Urothelium cell line (cell line): ENCODE measurements at places on chromosomes 12 and 14.

GRCh38 chr12:49000346-49000745, 1.2 kb upstream of the DDN start:
- no peak for DNase-seq

DNA sequence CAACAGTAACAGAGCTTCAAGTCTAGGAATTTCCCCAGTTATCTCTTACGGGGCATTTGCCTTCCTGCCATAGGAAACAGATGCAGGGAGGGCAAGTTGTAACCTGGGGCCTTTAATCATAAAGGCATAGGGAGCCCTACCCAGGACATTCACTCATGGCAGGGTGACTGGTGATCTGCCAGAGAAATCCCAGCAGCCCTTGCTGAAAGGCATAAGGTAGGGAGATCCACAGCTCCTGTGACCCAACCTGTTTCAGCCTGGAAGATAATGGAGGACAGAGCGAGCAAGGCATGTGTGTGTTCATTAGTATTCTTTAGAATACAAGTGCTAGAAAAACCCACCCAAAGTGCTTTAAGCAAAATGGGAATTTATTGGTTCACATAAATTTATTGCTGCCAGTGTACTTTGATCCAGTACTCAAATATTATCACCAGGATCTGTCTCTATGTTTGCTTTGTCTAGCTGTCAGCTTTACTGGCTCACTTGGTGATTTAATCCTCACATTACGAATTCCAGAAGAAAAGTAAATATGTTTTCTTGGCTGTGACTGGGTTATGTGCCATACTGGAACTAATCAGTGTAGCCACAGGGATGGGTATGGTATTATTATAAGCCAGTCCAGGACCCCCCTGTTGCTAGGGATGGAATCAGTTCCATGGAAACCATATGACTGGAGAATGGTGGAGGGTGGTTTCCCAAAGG, 21.1 kb upstream of the AKAP6 start:
- DNase-seq: no peak

DNA sequence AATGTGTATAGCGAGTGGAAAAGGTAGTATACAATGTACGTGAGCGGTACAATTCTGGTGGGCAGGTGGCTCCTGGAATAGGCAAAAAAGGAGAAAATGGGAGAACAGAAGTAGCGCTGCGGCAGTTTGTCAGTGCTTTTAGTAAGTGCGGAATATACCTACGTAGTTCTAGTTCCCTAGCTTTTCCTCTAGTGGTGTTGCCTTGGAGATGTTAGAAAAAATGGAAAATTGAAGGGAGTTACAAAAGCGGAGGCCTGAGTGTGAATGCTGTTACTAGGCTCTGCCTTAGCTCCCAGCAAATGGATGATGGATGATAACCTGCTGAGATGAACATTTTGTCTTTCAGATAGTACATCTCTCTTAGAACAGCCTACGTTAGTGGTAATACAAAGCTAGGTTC, 1.1 kb downstream of the TTC8 start:
- no peak for DNase-seq

- DNase-seq: no peak
These were observed 22.9 kb downstream of the KIF21A start for GRCh38 chr12:39420043-39420442.

GRCh38 chr12:46271863-46272262, 3.0 kb upstream of the SLC38A1 start:
- DNase-seq: no peak

GRCh38 chr14:56002876-56003625, 115.2 kb upstream of the PELI2 start:
- no peak for DNase-seq

- no peak for DNase-seq
These were observed 1395.1 kb downstream of the LRFN5 start for GRCh38 chr14:43001731-43002130.

GRCh38 chr14:58283730-58284129, 14.6 kb upstream of the ARID4A start:
- DNase-seq: no peak

- DNase-seq: no peak
These were observed 24.8 kb upstream of the GPR68 start for GRCh38 chr14:91269076-91269991.

DNA sequence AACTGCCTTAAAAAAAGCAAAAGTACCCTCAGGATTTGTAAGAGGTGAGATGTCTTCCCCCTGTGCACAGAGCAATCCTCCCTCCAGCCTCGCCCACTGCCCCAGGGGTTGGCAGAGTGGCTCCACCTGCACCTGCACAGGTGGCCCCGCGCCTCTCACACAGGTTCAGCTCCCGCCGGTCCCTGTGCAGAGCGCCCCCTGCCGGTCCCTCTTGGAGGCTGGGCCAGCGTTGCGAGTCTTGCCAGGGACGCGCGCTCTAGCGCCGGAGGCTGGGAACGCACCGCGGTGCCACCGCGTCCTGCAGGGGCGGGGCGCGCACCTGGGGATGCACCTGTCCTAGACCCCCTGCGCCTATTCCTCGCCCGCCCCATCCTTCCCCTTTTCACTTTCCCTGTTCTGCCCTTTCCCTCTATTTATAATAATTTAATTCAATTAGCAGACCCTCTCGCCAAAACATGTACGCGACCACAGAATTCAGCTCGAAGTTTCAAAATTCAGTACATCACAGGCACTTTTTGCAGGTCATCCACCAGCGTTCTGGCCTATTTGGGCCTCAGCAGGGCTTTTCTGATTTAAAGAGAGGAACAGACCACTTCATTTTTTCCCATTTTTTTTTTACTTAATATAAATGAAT, 618.6 kb downstream of the AACS start:
- peak; percentile 36 for DNase-seq

GRCh38 chr12:68334132-68334531, 2.0 kb upstream of the MDM1 start:
- DNase-seq: no peak

DNA sequence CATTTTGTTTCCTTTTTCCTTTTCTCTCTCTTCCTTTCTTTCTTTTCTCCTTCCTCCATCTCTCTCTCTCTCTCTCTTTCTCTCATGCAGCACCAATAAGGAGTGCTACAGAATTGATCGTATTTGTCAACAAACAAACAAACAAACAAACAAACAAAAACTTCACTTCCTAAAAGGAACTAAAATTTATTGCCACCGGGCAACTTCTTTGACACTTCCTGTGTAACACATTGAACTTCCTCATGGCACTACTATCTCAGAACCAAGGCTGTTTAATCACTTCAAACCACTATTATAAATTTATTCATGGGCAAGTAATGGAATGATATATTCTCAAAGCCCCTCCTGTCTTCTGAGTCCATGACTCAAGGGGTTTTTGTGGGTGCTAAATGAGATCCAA, 51.3 kb downstream of the SERPINA3 start:
- DNase-seq: no peak

DNA sequence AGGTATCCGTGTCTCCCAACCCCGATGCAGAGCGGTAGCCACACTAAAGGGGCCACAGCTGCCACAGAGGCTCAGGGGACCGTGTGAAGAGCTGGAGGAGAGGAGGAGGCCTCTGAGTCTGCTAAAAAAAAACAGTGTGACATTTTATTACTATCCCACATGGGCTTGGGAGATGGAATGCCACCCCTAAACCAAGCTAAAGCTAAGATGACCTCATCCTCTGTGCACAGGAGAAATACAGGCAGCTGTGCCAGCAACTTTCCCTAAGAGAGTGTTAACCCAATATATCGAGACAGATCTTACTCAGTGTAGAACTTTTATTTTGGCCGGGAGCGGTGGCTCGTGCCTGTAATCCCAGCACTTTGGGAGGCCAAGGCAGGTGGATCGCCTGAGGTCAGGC, 18.0 kb downstream of the BCL2L14 start:
- DNase-seq: no peak

GRCh38 chr12:91400271-91400670, 217.7 kb upstream of the DCN start:
- no peak for DNase-seq

DNA sequence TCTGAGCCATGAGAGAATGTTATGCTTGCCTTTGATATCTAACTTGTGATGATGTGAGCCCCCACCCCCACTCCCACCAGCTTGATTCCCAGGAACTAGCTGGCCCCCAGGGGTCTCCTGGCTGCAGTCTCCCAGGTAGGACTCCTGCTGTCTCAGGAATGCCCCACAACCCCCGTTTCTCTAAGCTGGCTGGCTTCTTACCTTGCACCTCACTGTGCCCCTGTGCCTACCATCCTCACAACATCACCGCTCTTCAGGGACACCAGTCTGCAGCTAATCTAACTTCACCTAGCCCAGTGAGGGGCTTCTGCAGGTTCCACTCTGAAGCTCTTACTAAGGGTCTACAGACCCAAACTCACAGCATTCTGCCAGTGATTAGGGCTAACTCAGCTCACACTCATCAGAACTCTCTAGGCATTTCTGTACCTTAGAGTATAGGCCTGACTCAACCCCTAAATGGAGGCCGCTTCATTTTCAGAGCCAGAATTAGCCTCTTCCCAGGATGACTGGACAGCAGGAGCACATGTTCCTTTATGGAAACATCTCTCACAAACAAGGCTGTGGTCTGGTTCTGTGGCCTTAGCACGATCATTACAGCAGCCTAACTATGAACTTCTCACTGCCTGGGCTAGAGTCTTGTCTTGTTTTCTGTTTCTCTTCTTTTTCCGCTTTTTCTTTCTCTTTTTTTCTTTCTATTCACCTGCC, 72.8 kb upstream of the IFNG-AS1 start:
- DNase-seq: no peak

GRCh38 chr12:989751-990660, 1.0 kb upstream of the ERC1 start:
- DNase-seq: peak; percentile 69

GRCh38 chr12:132354211-132354981, 25.0 kb upstream of the GALNT9 start:
- no peak for DNase-seq

DNA sequence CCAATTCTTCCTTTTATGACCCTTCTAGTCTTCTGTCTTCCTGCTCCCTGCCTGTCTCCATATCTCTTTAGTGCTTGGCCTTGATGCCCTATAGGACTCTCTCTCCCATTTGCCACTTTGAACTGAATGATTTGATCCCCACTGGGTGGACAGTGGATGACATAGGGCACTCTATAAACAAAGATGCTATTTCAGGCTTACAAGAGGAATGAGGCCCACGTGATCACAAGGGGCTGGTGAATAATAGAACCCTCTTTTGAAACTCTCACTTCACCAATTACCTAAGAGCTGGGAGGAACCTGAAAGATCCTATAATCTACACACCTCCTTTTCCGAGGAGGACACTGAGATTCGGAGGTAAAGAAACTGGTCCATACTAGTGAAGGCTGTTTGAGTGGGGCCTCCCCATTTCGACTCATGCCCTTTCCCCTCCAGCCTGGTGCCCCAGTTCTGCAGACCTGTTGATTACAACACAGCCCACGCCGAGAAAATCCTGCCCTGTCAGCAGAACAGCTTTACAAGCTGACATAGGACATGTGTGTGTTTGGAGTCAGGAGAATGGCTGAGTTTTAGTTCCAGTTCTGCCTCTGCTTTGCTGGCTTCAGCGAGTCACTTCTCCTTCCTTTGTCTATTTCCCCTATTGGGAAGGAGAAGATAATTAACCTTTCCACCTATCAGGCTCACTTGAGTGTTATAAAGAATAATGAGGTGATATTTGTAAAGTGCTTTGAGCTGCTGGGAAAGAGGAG, 400.3 kb downstream of the ZFP36L1 start:
- DNase-seq: no peak

DNA sequence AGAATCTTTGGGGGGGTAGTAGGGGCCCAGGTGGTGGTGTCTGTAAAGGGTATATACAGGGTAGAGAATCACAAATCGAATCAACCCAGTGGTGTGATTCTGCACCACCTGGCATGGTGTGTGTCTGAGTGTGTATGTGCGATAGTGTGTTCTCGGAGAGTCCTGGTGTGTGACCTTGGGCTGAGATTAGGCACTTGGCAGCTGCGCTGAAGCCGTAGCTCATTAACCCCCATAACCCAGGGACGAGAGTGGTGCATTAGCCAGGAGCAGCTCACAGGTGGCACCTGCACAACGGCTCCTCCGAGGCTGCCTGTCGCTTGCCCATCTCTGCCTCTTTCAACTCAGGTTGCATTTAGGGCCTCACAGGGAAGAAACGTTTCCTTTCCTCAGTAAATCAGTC, 15.6 kb upstream of the TESC start:
- DNase-seq: no peak

DNA sequence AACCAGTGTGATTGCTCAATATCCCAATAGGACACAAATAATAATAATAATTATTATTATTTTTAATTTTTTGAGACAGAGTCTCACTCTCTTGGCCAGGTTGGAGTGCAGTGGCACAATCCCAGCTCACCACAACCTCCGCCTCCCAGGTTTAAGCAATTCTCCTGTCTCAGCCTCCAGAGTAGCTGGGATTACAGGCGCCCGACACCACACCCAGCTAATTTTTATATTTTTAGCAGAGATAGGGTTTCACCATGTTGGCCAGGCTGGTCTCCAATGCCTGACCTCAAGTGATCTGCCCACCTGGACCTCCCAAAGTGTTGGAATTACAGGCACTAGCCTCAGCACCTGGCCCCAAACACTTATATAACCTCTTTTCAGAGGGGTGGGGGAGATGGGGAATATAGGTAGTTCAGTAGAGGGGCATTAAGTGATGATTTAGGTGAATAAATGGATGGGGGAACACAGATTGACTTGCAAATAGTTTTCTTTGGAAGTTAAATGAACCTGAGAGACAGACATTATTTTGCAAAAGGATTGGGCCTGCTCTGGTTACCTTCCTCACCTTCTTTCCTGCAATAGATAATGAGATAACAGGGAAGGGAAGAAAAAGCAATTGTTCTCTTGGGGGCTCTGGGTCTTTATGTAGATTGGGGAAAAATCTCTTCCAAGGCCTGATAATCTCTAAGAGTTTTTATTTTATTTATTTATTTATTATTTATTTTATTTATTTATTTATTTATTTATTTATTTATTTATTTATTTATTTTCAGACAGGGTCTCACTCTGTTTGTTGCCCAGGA, 57.7 kb downstream of the RESF1 start:
- no peak for DNase-seq

- DNase-seq: no peak
These were observed 3.4 kb upstream of the GPR19 start for GRCh38 chr12:12699345-12699744.

GRCh38 chr12:124194893-124195566, 99.9 kb upstream of the RFLNA start:
- no peak for DNase-seq

- no peak for DNase-seq
These were observed 48.2 kb upstream of the TPH2 start for GRCh38 chr12:71890475-71890874.
